ENCODE measurements at places on chromosomes 4 and X.

GRCh38 chr4:1803523-1804423, 10.7 kb downstream of the FGFR3 start:
- DNase-seq: no peak

GRCh38 chrX:10450229-10450958, 170.0 kb downstream of the MID1 start:
- no peak for DNase-seq

GRCh38 chr4:77776182-77777134, 42.7 kb downstream of the CNOT6L start:
- DNase-seq: no peak

GRCh38 chrX:76915836-76916235, 488.3 kb downstream of the MAGEE1 start:
- no peak for DNase-seq

DNA sequence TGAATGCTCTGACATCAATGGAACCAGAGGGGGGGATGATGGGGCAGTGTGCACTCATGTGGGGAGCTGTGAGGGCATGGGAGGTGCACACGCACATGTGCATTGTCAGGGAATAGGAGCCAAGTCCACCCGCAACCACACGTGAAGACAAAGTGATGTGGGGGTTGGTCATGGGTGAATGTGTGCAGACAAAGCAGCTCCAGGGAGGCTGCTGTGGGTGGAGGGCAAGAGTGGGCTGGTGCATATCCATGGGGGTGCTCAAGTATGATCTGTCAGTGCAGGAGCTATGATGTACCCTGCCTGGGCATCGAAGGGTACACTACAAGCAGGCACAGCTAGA, 301.9 kb downstream of the TEX13C start:
- no peak for DNase-seq

DNA sequence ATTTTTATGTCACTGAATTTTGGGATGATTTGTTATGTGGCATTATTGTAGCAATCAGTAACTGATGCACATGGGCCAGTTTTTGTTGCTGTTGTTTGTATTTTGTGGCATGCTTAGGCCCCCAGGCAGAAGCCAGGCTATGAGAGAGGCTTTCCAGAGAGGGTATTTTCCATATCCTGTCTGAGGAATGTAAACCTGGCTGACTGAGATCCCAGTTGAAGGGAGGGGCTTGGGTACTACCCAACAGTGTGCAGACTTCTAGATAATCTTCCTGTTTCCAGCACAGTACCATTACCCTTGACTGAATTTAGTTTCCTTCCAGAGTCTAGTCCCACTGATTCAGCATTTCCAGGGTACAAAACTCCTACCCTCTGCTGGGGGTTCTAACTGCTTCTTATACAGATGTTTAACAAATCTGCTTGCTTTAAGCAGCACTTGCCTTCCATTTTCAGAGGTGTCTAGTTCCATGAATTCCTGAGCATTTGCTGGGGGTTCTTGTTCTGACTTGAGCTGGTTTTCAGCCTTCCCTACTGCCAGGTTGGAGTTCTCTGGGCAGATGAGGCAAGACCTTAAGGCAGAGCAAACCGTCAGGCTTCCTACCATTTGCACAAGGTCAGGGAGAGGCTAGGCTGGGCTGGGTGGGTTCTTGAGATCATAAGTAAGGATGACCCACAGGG, 104.7 kb upstream of the EGFL6 start:
- DNase-seq: no peak

DNA sequence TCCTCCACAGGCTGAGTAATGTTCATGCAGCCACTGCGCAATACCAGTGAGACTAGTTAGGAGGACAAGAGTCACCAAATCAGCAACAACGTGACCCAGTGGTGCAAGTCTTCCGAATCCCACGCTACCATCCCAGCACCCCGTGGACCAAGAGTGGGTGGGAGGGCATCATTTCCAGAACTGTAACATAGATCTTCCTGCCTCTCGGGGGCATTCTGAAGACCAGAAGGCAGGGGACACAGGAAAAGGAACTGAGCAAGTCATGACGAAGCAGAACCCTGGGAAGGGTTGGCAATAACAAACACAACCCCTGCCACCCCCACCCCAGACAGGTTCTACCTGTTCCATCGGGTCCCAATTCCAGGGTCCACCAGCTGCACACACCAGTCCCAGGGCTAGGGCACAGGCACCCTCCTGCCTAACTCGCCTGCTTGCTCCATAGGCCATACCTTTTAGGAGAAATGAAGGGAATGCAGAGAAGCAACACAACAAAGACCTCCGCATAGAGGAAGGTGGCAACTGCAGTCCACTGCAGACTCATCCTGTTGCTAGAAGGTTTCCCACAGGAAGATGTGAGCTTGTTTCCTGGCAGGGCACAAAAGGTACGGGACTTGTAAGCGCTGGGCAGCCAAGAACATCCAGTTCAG, 1.4 kb downstream of the BCAP31 start:
- DNase-seq: no peak

GRCh38 chr4:127783026-127783769, 1.1 kb downstream of the HSPA4L start:
- DNase-seq: no peak

GRCh38 chr4:13992975-13993520, 365.5 kb upstream of the BOD1L1 start:
- DNase-seq: no peak

Data from NCI-H2107 (cell line).